Central memory CD8-positive, alpha-beta T cell (primary cell): ENCODE measurements at places on chromosomes 5 and 9.

DNA sequence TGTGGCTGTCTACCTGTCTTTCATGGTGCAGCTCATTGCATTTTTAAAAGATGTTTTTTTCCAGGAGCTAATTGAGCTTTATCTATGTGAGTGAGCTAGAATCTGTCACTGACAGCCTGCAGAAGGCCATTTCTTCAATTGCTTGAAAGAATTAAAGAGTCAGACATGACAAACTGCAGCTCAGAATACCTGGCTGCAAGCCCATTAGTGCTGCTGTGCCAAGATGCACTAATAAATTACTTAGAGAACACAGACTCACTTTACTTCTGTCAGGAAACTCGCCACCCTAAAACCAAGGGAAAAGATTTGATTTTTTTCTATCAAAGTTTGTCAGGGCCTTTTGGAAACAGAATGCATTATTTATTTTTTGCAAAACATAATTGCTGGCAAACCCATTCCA lies 368.3 kb downstream of the CAAP1 start:
- DNase-seq = no peak

GRCh38 chr5:43152946-43153345 lies 32.2 kb downstream of the ZNF131 start:
- no peak for DNase-seq

GRCh38 chr9:7894231-7894630 lies 94.7 kb upstream of the DMAC1 start:
- DNase-seq = no peak

DNA sequence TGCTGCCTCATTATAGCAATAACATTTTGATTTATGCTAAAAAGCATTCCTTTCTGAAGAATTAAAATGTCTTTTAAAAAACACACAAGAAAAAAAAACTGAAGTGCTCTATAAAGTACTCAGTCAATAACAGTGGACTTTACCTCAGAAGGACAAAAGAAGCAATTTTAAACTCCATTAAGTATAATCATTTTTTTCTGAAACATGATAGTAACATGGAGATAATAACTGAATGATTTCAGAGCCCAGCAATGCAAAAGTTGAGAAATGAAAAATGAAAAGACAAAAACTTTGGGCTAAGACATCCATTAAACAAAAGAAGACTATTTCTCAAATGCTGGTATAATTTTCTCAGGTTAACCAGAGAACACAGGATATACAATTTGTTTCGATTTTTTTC lies 78.7 kb downstream of the RFX3 start:
- no peak for DNase-seq

- no peak for DNase-seq
These were observed 5.2 kb downstream of the IL13 start for GRCh38 chr5:132662925-132663770.

- DNase-seq = no peak
These were observed 237.4 kb downstream of the GOLPH3 start for GRCh38 chr5:31936683-31937082.

DNA sequence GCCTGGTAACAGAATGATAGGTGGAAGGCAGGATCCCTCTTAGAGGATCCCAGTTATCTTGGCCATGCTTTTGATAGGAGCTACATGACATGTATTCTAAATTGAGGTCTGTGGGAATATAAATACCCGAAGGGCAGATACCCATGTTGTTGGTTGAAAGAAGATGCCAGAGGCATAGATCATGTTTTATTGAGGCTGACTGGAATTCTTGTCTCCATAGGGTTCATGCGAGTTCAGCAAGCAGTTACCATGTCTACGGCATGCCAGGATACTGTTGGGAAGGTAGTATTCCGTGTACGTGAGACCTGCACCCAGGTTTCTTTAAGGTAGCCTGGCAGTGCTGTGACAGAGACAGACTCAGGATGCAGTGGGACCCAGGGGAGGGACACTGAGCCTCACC lies 230.7 kb downstream of the NR3C1 start:
- no peak for DNase-seq

- no peak for DNase-seq
These were observed 548.6 kb upstream of the TLE4 start for GRCh38 chr9:79023134-79023580.

DNA sequence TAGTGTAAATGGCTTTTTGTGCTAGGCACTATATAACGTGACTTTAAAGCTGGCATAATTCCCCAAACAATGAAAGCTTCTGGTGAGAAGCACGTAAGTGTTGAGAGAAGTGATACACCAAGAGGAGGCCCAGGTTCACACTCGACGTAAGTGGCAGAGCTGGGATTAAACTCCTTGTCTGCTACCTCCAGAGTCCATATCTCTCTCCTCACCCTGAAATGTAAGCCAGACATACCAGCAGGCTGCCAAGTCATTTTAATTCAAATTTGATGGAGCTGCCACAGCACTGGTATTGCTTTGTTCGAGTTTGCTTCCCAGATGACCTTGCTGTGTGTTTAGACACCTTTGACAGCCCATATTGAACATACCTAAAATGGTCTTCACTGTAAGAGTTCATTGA lies 319.7 kb downstream of the GLIS3 start:
- no peak for DNase-seq

- no peak for DNase-seq
These were observed 2.2 kb upstream of the DPP7 start for GRCh38 chr9:137116728-137117127.

- no peak for DNase-seq
These were observed 39.5 kb downstream of the CCDC171 start for GRCh38 chr9:15592317-15592716.

DNA sequence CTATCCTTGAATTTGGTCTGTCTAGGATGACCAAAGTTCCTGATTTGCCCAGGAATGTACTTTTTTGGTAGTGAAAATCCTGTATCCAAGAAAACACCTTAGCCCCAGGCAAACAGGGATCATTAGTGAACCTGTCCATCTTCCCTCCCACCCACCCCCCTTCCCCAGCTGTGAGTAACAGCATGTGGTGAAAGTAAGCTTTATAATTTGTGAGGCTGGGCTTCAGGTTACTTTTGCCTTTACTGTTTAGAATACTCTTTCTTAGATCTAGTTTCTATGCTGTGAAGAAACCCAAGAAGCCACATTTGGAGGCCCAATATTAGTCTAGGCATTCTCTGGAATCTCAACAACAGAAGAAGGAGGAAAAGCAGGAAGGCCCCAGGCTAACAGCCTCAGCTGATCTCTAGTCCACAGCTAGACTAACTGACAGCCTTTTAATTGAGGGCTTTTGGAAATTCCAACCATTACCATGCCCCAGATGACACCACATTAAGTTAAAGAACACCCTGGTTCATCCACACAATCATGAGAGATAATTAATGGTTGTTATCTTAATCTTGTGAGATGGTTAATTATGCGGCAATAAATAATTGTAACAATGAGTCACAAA lies 703.0 kb upstream of the NUDT12 start:
- DNase-seq = no peak

DNA sequence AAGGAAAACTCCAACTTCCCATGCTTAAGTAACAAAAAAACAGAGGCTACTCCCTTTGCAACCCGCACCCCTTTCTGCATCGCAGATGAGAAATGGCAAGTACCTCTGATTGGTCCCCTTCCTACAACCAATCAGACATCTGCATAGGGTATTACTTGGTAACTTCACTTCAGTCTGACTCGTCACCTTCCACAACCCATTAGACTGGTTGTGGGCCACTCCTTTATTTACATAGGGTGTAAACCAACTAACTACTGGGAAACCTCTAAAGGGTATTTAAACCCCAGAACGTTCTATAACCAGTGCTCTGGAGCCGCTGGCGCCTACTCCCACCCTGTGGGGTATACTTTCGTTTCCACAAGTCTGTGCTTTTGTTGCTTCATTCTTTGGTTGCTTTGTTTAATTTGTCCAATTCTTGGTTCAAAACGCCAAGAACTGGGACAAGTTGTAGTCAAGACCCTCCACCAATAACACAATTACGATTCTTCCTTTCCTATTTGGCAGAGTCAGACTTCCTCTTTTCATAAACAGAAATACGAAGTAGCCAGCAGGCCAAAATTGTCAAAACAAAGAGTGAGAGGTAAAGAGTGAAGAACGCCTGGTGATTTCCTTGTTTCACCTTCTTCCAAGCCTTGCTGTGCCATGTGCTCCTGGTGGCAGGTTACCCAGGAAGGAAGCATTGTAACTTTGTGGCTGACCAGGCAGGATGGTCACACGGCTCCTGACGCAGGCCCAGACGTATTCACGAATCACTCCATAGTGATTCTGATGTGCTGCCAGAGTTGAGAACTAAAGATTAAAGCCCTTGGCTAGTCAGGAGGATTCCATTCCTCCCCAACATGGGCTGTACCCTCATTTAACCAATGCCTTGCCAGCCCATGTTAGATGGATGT lies 477.4 kb downstream of the ARHGEF28 start:
- no peak for DNase-seq

- no peak for DNase-seq
These were observed 146.2 kb downstream of the SEMA6A start for GRCh38 chr5:116428413-116428812.

GRCh38 chr5:176481711-176482110 lies 33.5 kb downstream of the FAF2 start:
- DNase-seq = no peak

GRCh38 chr9:125682340-125682739 lies 24.7 kb downstream of the MAPKAP1 start:
- no peak for DNase-seq

DNA sequence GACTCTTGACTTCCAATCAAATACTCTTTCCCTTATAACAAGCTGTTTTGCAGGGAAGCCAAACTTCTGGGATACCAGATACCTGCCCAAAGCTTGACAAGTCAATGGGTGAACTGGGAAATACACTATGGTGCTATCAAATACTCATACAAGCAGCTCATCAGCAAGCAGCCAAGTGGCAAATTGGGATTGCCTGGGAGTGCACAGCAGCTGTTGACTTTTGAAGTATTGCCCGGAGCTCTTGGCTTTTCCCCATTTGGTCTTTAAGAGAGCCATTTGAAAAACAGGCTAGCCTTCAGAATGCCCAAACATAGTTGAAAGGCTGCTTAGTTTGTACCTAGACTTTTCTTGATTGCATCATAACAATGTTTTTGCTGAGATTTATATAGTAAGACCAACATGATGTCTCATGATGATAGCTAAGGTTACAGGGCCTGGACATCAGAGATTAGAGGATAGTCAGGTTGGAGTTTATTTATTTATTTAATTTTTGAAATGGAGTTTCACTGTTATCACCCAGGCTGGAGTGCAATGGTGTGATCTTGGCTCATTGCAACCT lies 210.1 kb upstream of the ZNF608 start:
- no peak for DNase-seq

- DNase-seq = no peak
These were observed 16.4 kb downstream of the PPP3R2 start for GRCh38 chr9:101578378-101578777.

GRCh38 chr5:58115811-58116210 lies 344.1 kb downstream of the PLK2 start:
- no peak for DNase-seq

DNA sequence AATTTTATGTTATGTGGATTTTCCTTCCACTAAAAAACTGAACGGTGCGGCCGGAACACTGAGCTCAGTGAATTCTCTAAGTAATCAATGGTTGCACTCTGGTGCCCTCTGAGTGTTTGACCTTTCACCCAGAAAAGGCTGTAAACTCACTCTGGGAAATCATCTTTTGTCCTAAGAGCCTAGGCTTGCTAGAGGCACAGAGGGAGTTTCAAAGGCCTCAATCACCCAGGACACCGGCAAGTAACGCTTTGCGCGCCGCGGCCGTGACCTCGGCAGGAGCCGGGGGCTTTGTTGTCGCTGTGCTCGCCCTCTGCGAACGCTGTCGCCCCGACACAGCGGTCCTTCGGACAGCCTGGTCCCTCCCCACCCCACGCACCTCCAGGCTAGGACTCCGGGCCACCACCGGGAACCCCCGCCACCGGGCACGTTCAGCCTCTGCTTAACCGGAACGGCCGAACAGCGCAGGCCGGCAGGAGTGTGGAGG lies 703 bp downstream of the ISCA1 start:
- DNase-seq = no peak

DNA sequence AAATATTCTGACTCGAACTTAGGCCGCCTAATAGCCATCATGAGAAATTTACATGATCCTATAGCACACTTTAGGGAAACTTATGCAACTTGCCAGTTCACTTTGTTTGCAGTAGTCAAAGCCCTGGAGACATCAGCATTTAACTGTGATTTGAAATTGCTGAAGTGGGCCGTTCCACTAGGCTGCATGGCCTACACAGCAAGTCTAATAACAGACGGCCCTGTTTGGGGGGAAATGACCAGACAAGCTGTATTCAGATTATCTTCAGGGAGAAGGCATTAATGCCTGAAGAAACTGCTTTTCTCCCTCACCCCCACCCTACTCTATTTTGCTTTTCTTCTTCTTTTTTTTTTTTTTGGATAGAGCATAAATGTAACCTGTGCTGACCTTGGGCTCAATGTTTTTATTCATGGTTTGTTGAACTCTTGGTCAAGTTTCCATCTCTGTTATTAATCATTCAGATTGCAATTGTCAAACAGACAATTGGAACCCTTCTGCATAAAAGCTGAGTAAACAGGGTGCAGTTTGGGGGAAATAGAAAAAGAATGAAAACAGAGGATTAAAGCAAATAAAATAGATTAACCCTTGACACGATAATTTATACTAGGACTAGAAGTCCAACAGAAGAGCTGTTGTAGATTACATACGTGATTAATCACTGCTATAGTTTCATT lies 1928.2 kb upstream of the WWC1 start:
- no peak for DNase-seq

DNA sequence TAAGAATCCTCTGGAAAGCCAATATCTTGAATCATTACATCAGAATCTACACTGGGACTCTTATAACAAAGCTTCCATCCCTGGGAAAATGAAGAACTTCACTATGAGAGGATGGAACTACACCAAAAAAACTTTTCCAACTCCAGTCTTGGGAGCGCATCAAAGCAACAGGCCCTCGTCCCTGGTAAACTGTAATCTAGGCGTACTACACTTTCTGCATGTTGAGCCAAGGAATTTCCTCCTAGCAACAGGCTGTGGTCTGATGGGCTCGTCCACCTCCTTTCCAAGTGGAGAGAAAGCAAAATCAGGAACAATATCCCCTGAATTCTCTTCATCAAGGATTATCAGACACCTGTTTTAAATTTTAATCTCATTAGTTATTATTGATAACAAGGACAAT lies 94.1 kb downstream of the NFIB start:
- no peak for DNase-seq

DNA sequence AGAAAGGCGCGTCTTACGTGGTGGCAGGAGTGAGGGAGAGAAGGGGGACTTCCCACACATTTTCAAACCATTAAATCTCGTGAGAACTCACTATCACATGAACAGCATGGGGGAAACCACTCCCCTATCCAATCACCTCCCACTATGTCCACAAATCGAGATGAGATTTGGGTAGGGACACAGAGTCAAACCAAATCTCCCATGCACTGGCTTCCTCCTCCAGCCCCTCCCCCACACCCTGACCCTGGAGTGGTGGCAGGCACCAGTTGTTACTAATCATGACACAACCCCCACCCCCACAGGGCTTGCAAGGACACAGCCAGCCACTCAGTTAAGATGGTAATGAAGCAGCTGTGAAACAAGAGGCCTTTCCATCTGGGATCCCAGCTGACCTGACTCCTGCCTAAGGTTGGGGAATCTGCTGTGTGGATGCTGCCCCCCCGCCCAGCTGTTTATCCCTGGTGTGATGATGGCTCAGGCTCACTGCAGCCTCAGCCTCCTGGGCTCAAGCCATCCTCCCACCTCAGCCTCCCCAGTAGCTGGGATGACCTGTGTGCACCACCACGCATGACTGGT lies 57.1 kb upstream of the FUBP3 start:
- no peak for DNase-seq
